ENCODE measurements at places on chromosomes 4 and X.

- no peaks in the 10 kb centered on the region for H3K27me3 ChIP-seq
- no peak for DNase-seq
- no peak overlapping the region for H3K27ac ChIP-seq
These were observed 13.1 kb downstream of the PDGFC start for GRCh38 chr4:156958276-156959074.

DNA sequence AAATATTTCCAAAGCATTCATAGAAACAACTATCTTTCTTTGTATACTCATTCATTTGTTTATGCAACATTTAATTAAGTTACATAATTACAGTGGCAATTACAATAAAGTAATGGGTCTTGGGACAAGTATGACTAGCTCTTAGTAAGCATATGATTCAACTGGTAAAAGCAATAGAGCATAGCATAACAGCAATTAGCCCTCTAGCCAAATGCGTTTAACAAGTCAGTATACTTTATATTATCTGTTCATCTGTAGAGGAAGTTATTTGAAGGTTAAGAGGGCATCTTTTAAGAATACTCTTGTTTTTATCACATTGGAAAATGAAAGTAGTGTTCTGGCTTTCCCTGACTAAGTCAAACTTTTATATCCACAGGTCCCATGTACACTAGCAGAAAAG is 198.1 kb upstream of the UGT8 start:
- no peak overlapping the region for H3K27ac ChIP-seq
- no peaks in the 10 kb centered on the region for H3K4me1 ChIP-seq
- H3K36me3 ChIP-seq, result no peaks in the 10 kb centered on the region

DNA sequence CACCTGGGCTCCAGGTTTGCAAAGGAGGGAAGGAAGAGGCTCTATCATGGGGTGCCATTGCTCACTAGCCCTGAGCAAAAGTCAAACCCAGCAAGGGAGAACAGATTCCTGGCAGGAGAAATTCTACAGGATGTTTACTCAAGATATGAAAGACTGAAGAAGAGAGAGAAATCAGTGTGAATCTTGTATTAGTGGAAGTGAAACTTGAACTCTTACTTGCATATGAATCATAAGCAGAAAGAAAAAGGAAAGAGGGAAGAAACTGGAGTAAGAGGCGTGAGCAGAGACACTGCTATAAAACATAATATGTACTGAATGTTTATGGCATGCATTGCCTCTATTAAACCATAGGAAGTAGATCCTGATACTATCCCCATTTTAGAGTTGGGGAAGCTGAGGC is 60.9 kb downstream of the C4orf46 start:
- no peak overlapping the region for H3K27ac ChIP-seq
- H3K4me3 ChIP-seq, result no peak overlapping the region
- H3K36me3 ChIP-seq, result no peaks in the 10 kb centered on the region

DNA sequence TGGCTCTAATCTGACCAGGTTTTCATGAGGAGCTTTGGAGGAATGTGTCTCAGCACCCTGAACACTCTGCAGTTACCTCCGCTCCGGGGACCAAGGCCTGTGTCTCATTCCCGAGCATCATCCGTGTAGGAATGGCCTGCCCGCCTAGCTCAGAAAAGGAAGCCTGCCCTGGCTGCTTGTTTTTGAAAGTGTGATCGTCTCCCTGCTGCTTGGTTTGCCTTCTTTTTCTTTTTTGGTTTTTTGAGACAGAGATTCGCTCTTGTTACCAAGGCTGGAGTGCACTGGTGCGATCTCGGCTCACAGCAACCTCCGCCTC is 73.3 kb downstream of the CRLF2 start:
- no peaks in the 10 kb centered on the region for H3K36me3 ChIP-seq
- no peak overlapping the region for H3K27ac ChIP-seq
- no peak overlapping the region for H3K4me3 ChIP-seq
- no peak for DNase-seq

GRCh38 chr4:74675673-74676279 is 118.5 kb downstream of the BTC start:
- no peaks in the 10 kb centered on the region for H3K4me1 ChIP-seq
- no peaks in the 10 kb centered on the region for H3K27me3 ChIP-seq
- no peak for DNase-seq
- no peaks in the 10 kb centered on the region for H3K36me3 ChIP-seq
- H3K4me3 ChIP-seq, result no peak overlapping the region

DNA sequence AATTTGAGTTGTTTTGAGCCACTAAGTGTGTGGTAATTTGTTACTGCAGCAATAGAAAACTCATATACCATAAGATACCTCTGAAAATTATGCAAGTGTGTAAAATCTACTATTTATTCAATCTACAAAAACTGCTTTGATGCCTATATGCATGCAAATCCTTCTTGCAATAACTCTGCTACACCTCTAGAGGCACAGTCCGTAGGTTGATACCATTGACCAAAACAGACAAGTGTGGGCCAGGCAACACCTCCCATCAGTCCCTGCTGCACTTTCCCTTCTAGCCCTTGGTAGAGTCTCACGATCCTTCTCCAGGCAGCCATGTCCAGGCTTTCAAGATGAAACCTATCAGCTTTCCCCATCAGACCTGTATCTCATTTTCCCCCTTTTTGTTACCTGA is 48.8 kb upstream of the FAM9A start:
- no peaks in the 10 kb centered on the region for H3K4me1 ChIP-seq
- H3K4me3 ChIP-seq, result no peak overlapping the region
- no peaks in the 10 kb centered on the region for H3K27me3 ChIP-seq

DNA sequence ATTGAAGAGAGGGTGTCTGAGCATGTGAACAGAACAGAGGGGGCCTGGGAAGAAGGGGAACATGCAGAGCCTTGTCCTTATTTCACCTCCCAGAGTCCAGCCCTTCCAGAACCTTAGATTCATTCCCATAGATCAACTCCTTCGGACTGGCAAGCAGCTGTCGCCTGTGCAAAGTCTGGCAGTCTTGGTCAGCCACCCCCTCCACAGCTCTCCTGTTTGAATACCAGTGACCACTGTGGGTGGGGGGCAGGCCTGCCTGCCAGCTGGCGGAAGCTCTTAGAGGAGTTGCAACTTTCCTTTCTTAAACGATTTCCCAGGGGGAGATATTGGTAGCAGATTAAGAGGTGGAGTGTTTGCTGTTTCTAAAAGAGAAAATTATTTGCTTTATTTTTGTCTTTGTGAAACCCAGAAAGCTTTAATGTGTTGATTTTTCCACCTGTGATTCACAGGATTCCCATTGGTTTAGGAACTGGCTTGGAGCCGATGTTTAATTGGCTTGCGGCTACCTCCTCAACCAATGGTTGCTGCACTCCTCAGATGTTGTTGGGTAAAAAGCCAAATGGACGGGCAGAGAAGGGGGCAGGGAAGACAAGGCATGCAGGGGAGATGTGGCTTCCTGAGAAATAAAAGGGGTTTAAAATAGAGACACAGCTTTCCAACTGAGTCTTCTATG is 62.2 kb upstream of the PRPS1 start:
- H3K4me1 ChIP-seq, result no peaks in the 10 kb centered on the region
- no peak overlapping the region for H3K4me3 ChIP-seq
- DNase-seq, result no peak
- no peak overlapping the region for H3K27ac ChIP-seq
- H3K27me3 ChIP-seq, result no peaks in the 10 kb centered on the region

DNA sequence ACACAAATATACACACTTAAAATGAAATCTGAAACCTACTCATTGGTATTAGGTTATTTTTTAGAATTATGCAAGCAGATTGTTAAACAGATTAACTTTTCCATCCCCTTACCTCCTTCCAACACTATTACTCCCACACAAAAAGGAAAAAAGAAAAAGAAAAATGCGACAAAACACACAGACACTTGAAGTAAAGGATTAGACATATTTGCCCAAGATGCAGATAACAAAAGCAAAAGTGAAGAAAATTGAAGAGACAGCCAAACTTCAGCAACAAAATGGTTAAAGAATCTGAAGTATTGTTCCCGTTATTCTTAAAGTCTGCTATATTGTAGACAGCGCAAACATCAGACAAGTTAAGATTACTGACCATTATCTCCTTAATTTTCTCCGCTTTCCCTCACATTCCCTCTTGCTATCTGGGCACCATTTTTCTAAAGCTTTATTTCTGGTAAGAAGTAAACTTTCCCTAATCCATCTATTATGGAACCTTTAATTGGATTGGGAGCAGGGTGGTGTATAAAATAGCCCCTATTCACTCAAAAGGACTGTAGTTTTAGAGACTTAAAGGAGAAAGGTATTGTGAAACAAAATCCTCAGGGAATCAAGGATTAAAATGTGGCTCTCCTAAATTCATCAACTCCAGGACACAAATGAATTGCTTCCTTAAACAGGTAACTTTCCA is 34.7 kb upstream of the MAB21L2 start:
- H3K4me3 ChIP-seq, result no peak overlapping the region
- no peak for DNase-seq
- no peak overlapping the region for H3K27ac ChIP-seq
- H3K4me1 ChIP-seq, result no peaks in the 10 kb centered on the region
- no peaks in the 10 kb centered on the region for H3K36me3 ChIP-seq
- no peaks in the 10 kb centered on the region for H3K27me3 ChIP-seq

DNA sequence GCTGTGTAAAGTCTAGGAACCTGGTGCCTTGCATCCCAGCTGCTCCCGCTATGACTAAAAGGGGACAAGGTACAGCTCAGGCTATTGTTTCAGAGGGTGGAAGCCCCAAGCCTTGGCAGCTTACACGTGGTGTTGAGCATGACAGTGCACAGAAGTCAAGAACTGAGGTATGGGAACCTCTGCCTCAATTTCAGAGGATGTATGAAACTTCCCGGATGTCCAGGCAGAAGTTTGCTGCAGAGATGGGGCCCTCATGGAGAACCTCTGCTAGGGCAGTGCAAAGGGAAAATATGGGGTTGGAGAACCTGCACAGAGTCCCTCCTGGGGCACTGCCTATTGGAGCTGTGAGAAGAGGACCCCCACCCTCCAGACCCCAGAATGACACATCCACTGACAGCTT is 76.6 kb downstream of the DDX60 start:
- no peak overlapping the region for H3K4me3 ChIP-seq
- no peak for DNase-seq
- peaks cover 25% of the 10 kb centered on the region for H3K36me3 ChIP-seq
- H3K27me3 ChIP-seq, result no peaks in the 10 kb centered on the region
- no peak overlapping the region for H3K27ac ChIP-seq

GRCh38 chr4:124152132-124152531 is 560.4 kb downstream of the ANKRD50 start:
- DNase-seq, result no peak
- H3K4me1 ChIP-seq, result no peaks in the 10 kb centered on the region
- H3K27ac ChIP-seq, result no peak overlapping the region
- H3K27me3 ChIP-seq, result no peaks in the 10 kb centered on the region
- no peak overlapping the region for H3K4me3 ChIP-seq
- H3K36me3 ChIP-seq, result no peaks in the 10 kb centered on the region

DNA sequence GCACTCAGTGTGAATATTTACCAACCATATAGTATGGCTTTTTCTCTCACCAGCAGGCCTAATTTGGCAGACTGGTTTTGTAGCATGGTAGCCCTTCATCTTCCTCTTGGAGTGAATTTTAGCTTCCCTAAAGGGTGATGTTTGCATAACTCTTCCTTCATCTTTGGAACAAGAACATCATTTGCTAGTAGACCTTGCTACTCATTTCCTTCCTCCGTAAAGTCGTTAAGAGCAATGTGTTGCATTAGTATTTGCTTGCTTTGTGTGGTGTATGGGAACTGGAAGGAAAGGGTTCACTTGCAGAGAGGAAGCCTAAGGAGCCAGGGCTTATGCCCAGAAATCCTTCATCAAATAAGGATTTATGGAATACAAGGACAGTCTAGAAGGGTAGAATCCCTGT is 50.2 kb upstream of the PGRMC2 start:
- DNase-seq, result no peak
- no peaks in the 10 kb centered on the region for H3K36me3 ChIP-seq
- no peak overlapping the region for H3K4me3 ChIP-seq
- H3K4me1 ChIP-seq, result no peaks in the 10 kb centered on the region
- H3K27me3 ChIP-seq, result no peaks in the 10 kb centered on the region
- no peak overlapping the region for H3K27ac ChIP-seq

DNA sequence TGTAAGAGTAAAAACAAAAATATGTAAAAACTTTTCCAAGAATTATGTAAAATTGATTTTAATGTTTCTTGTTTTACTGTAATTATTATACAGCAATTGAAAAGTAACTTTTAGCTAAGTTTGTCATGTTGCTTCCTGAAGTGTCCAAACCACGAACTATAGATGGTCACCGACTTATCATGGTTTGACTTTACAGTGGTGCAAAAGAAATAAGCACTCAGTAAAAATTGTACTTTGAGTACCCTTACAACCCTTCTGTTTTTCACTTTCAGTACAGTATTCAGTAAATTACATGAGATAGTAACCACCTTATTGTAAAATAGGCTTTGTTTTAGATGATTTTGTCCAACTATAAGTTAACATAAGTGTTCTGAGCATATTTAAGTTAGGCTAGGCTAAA is 93.8 kb downstream of the SLC10A6 start:
- DNase-seq, result no peak
- H3K4me3 ChIP-seq, result no peak overlapping the region
- H3K4me1 ChIP-seq, result no peaks in the 10 kb centered on the region
- H3K27me3 ChIP-seq, result no peaks in the 10 kb centered on the region
- H3K27ac ChIP-seq, result no peak overlapping the region

DNA sequence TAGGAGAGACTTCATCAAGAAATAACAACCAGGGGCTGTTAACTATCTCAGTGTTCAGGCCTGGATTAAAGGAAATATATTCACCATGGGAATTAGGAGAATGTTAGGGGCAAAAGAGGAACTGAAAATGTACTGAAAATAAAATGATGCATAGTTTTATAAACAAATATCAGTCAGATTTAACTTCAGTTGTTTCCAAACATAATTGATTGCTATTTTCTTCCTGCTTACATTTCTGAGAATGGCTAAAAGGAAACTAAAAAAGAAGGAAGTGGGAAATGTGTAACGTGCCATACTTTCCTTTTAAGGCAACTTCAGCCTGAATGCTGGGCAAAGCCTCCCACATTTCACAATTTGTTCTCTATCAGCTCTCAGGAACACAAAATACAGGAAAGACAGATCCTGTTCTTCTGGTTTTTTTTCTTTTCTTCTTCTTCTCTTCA is 178.1 kb downstream of the MAML3 start:
- peaks cover 54% of the 10 kb centered on the region for H3K4me1 ChIP-seq
- no peak for DNase-seq
- no peak overlapping the region for H3K4me3 ChIP-seq

Measured in upper lobe of left lung (tissue), 6 donors.